ENCODE measurements at places on chromosomes 1 and 21.

GRCh38 chr21:41210426-41211059, 42.6 kb downstream of the BACE2 start:
- no peak for DNase-seq

DNA sequence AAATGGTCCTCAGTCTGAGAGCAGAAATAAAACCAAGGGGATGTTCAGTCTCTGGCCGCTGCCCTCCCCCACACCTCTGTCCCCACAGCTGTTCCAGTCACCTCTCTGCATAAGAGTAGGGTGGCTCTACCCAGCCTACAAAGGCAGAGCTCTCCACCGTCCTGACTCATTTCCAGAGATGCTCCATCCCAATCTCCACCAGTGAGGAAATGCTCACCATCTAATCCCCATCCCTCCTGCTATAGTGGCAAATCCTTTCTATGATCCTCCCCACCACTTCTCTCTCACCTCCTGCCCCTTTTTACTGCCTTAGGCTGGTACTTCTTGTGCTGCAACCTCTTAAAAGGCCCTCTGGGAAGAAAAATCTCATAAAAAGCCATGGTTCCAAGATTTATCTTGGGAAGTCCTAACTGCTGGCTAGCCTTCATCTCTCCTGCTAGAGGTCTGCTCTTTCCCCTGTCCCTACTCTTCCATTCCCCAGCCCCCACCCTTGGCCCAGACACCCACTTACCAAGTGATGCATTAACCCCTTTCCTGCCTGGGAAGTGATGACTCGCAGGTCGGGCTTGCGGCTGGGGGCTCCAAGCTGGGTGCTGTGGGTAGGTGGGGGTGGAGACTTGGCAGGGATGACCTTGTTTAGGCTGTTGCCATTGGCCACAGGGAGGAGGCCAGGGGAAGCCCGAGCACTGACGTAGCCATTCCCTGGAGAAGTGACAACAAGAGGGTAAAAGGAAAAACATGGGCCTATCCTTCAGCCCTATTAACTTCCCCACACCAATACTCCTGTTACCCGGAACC, 23.9 kb downstream of the MEF2D start:
- peak; percentile 21 for DNase-seq

DNA sequence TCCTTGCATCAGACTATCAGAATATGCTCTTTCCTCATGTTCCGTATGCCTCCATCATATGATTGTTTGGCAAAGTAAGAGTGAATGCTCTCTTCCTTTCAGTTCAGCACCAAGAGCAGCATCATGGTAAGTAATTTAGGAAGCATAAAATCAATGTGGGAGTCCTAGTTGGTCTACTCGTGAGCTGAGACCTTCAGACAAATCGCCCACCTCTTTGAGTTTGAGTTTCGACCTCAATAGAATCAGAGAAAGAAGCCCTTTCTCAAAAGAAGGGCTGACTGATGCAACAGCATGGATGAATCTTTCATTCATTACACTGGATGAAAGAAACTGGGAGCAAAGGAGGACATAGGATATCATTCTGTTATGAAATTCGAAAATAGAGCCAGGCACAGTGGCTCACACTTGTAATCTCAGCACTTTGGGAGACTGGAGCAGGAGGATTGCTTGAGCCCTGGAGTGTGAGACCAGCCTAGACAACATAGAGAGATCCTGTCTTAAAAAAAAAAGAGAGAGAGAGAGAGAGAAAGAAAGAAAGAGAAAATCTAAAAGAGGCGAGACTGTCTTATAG, 112.5 kb downstream of the ZC3H11B start:
- no peak for DNase-seq

- DNase-seq: no peak
Measured at GRCh38 chr1:226946841-226947240, 6.7 kb downstream of the COQ8A start.

- peak; percentile 54 for DNase-seq
Measured at GRCh38 chr1:27858072-27858948, 14.0 kb upstream of the THEMIS2 start.

GRCh38 chr21:44551340-44551961, at the start of gene KRTAP10-2:
TSS of gene KRTAP10-2 (minus strand) at chr21:44551505. CDS start at chr21:44551458, 47 bp downstream.
- DNase-seq: no peak

- no peak for DNase-seq
Measured at GRCh38 chr1:41731516-41732030, 187.1 kb downstream of the HIVEP3 start.

DNA sequence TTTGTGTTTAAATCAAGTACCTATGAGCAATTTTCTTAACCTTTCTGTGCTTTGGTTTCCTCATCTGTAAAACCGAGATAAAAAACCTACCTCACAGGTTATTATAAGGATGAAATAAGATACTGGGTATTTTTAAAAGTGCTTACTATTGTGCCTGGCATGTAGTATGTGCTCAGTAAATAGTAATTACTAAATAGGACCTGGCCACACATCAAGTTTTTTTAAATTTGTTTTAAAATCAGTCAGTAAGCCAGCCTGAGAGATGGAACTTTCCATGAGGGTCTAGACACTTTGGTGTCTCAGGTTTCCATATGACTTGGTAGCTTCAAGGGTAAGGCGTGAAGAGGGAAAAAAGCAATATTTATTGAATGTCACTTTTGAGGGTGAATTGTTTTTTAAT, 7.0 kb upstream of the ATF3 start:
- DNase-seq: no peak

DNA sequence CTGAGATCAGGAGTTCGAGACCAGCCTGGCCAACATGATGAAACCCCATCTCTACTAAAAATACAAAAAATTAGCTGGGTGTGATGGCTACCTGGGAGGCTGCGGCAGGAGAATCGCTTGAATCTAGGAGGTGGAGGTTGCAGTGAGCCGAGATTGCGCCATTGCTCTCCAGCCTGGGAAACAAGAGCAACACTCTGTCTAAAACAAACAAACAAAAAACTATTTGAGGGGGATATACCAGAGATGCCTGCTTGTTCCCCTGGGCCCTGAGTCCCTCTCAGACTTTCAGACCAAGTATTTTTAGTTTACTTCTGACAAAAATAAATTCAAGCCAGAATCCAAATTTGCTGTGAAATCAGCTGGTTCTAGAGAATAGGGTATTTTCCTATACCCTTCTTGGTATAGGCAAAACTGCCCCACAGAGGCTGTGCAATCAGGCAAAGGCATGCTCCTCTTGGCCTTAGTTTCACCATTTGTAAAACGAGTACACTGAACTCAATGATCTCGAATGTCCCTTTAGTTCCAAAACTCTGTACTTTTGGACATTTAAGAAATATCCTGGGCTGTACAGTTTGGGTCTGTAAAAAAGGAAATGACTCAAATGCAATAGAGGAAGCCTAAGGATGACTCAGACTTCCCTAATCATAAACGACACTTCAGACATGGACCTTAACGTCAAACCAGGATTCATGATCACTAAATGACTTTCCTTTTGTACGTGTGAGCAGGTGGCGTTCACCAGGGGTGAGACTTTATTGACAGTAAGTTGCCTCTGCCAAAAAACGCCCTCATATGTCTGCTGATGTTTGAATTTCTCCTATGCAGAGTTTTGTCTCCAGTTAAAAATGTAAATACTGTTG, 16.1 kb downstream of the ENSA start:
- no peak for DNase-seq

DNA sequence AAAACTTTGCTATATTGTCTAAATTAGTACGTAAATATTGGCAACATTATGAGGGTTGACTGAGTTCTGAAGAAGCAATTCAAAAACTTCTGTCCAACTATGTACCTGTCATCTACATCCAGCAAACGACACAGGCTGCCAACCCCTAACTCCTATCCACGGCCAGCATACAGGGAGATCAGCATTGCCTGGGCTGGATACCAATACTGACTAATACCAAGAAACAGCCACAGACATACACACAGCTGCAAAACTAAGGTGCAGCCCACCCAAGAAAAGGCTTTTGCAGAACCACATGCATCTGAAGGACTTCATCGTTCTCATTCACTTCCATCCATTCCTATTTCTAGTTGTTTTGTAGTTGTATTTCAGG, 2.0 kb downstream of the KIAA0319L start:
- DNase-seq: no peak

- DNase-seq: no peak
Measured at GRCh38 chr1:111989531-111990025, at the start of gene KCND3. TSS of gene KCND3 (minus strand) at chr1:111989668.

GRCh38 chr1:229114315-229114714, 156.6 kb upstream of the RAB4A start:
- no peak for DNase-seq

GRCh38 chr21:15449556-15449955, 280.2 kb upstream of the USP25 start:
- DNase-seq: no peak

- DNase-seq: no peak
Measured at GRCh38 chr21:32184485-32184884, 94.4 kb downstream of the MIS18A start.

- DNase-seq: no peak
Measured at GRCh38 chr1:156973417-156973816, 53.0 kb downstream of the LRRC71 start.

DNA sequence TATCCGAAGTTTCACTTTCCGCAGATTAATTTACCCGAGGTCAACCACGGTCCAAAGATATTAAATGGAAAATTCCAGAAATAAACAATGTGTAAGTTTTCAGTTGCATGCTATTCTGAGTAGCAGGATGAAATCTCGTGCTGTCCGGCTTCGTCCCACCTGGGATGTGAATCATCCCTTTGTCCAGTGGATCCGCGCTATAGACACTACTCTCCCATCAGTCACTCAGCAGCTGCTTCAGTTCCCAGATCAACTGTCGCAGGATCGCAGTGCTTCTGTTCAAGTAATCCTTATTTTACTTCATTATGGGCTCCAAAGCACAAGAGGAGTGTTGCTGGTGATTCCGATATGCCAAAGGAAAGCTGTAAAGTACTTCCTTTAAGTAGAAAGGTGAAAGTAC, 8.3 kb upstream of the LRP8 start:
- no peak for DNase-seq

- DNase-seq: no peak
Measured at GRCh38 chr1:228990906-228991569, 255.8 kb downstream of the RHOU start.

GRCh38 chr21:42381347-42381984, 14.4 kb downstream of the TMPRSS3 start:
- no peak for DNase-seq

GRCh38 chr21:35770101-35770945, 290.0 kb downstream of the SETD4 start:
- no peak for DNase-seq

GRCh38 chr1:220011620-220012019, 34.7 kb downstream of the EPRS1 start:
- DNase-seq: no peak

DNA sequence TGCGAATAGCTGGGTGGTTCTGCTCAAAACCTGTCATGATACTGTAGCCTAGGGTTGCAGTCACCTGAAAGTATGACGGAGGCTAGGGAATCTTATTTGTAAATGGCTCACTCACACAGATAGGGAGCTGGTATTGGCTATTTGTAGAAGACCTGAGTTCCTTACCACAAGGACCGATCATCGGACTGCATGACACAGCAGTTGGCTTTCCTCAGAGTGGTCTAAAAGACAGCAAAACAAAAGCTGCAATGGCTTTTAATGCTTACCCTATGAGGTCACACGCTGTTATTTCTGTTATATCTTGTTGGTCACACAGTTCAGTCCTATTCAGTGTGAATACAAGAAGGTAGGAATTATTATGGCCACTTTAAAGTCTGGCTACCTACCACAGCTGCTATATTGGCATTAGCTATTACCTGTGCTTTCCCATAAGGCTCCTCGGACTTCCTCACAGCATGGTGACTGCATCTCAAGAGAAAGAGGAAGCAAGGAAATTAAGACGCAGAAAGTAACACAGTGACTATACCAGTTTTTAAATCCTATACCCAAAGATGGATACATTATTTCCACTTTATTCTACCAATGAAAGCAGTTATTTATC, 68.4 kb upstream of the LRRC7 start:
- no peak for DNase-seq

DNA sequence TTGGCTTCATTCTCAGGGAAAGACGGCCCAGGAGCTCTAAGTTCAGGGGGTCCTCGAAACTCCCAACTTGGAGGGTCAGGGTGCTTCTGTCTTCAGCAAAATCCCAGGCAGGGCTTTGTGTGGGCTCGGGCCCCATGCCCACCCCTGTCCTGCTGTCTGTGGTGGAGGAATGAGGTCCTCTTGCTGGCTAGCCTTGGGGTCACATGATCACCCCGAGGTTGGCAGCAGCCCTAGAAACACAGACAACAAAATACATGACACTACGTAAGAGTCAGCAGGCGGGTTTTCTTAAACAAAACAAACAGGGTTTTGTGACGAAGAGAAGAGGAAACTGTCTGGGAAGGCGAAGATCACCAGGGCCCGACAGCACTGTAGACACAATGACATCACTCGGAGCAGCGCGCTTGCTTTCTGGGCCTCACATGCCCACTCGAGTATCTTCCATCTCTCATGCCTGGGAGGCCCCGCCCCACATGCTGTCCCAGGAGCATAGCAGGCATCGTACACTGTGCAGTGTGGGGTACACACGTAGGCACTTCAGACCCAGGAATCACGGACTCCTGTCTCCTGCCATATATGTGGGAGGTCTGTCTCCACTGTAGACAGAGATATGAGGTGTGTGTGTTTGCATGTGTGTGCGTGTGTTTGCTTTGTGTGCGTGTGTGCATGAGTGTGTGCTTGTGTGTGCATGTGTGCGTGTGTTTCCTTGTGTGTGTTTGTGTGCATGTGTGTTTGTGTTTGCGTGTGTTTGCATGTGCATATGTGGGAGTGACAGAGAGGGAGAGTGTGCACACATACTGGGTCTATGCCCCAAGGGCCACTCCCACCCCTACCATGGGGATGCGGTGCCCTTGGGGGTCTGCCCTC, 94.7 kb downstream of the SIK1 start:
- DNase-seq: no peak

GRCh38 chr1:47592296-47593012, 154.6 kb downstream of the FOXD2 start:
- DNase-seq: no peak

- DNase-seq: no peak
Measured at GRCh38 chr1:41827991-41828570, 90.6 kb downstream of the HIVEP3 start.

DNA sequence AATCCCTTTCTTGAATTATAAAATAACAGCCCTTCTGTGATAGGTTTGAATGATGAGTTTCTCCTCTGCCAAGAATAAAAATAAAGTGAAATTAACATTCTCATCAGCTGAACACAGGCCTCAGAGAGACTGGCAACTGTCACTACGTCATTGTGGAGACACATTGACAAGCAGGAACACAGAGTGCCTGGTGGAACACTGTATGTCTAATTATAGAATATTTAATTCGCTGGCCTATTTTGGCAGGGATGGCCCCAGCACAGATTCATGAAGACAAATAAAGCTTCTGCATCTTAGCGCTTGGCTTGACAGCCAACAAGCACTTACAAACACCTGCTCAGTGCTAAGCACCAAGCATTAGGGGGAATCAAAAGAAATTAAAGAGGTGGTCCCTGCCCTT, 52.0 kb upstream of the SMYD2 start:
- no peak for DNase-seq

- DNase-seq: no peak
Measured at GRCh38 chr1:18010945-18011344, 96.7 kb upstream of the IGSF21 start.

DNA sequence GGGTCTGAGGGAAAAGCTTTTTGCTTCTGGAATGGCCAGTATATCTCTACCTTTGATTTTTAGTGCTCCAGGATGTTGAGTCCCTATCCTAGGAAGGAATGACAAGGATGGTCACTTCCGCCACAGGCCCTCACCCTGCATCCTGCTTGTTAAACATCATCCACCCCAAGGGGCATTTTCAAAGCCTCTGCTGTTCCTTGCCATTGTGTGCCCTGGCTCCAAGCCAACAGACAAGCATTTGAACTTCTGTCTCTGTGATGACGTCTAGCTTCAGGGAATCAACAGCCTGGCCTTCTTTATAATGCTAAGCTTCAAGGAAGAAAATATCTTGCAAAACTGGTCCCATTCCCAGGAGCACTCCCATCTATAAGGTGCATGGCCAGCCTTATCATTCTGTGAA, 12.3 kb upstream of the JAM2 start:
- DNase-seq: no peak
